AML-193 (cell line): ENCODE measurements at places on chromosomes 3 and 15.

DNA sequence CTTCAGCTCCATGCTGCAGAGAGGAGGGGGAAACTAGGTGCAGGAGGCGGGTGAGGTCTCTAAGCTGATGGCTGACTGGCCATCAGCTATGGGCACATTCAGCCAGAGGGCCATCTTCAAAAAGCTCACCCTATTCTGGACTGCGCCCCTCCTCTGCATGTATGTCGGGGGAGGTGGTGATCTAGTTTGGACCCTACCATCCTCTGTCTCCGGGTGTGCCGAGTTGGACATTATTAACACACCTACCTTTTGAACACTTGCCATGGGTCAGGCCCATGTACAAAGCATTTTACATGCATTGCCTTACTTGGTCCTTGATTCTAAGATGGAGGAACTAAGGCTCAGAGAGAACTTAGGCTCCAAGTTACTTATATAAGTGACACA, 1.4 kb downstream of the NISCH start:
- no peak for DNase-seq

DNA sequence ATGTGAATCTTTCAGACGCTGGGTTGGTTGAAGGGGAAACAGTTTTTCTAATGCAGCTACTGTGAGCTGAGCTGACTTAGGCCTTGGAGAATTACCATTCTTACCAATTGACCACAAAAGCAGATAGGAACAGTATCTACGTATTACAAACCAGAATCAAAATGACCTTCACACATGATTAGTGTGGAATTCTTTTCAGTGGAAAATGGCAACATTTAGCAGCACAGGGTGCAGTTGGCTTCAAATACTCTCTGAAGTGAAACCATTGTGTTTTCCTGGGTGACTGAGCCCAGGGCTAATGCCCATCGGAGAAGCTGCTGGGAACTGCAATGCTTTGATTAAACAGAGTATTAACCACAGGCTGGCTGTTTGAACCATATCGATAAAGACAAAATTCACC, 40.2 kb upstream of the GOLGA8J start:
- no peak for DNase-seq

- no peak for DNase-seq
Observed at GRCh38 chr3:46501702-46502101, 3.9 kb downstream of the RTP3 start.

- no peak for DNase-seq
Observed at GRCh38 chr15:64621056-64621455, 154.3 kb downstream of the RBPMS2 start.

DNA sequence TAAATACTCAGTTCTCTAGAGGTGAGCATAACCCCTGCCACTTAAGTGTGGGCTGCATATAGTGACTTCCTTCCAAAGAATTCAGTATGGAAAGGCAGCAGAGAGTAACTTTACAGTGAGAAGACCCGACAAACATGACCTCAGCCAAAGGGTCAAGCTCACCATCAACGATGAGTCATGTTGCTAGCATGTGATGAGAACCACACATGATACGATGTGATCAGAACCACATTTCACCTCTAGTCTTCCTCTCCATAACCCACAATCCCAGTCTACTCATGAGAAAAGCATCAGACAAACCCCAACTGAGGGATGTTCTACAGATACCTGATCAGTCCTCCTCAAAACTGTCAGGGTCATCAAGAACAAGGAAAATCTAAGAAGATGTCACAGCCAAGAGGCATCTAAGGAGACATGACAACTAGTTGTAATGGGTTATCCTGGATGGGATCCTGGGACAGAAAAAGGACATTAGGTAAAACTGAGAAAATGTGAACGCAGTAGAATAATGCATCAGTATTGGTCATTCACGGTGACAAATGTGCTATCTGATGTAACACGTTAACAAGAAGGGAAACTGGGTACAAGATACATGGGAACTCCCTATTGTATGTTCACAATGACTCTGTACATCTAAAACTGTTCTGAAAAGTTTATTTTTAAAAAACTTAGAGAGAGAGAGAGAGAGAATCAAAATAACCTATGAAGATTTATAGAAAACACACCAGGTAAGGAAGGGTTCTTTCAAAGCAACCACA, 28.3 kb downstream of the SEC61A1 start:
- DNase-seq = no peak

DNA sequence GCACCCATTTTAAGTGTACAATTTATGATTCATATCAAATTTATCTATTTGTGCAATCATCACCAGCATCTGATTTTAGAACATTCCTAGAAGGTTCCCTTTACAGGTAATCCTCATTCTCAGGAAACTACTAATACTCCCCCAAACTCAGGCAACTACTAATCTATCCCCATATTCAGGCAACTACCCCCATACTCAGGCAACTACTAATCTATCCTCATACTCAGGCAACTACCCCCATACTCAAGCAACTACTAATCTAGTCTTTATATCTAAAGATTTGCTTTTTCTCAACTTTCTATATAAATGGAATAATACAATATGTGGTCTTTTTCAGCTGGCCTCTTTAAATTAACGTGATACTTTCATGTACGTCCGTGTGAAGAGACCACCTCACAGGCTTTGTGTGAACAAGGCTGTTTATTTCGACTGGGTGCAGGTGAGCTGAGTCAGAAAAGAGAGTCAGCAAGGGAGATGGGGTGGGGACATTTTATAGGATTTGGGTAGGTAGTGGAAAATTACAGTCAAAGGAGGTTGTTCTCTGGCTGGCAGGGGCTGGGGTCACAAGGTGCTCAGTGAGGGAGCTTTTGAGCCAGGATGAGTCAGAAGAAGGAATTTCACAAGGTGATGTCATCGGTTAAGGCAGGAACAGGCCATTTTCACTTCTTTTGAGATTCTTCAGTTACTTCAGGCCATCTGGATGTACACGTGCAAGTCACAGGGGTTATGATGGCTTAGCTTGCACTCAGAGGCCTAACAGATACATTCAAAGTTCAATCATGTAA, 1444.5 kb upstream of the CADM2 start:
- DNase-seq = no peak
